ENCODE measurements at places on chromosomes 4 and X.
A peak's percentile ranks its signal among the peaks of the same experiment; 100 is the strongest.

GRCh38 chr4:111696505-111696904, 448.7 kb upstream of the FAM241A start:
- DNase-seq = no peak

DNA sequence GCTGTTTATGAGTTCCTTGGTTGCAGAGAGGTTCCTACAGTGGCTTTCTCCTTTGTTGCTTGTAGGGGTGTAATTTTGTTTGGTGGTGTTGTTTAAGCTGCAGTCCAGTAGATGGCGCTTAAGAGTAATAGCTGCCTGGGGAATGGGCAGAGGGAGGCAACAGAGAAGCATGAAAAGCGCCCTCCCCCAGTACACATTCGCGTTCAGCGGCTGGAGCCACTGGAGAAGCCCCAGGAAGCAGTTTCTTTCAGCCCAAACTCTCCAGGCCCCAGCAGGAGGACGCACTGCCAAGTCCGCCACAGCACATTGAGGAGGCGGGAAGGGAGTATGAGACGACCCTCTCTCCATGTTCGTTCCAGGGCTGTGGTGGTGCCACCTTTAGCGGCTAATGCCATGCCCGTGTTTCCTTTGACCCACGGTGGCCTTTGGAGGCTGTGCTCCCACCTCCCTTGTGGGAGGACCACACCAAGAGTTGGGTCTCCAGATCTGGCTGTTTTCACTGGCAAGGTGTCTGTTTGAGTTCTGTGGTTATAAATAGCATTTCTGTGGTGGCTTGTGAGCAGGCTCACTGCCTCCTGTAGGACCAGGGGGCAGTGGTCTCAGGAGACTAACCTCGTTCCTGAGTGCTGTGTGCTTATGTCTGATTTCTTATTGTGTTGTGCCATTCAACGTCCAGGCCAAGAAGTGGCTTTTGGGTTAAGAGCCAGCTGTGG, 252.3 kb downstream of the ARHGAP10 start:
- no peak for DNase-seq

GRCh38 chr4:76894537-76895255, 3.2 kb downstream of the SOWAHB start:
- DNase-seq = no peak

GRCh38 chr4:95510145-95510544, 38.6 kb downstream of the UNC5C start:
- DNase-seq = no peak

GRCh38 chrX:10486373-10486772, 134.0 kb downstream of the MID1 start:
- DNase-seq = no peak

GRCh38 chr4:165553221-165553810, 174.5 kb downstream of the CPE start:
- DNase-seq = no peak

DNA sequence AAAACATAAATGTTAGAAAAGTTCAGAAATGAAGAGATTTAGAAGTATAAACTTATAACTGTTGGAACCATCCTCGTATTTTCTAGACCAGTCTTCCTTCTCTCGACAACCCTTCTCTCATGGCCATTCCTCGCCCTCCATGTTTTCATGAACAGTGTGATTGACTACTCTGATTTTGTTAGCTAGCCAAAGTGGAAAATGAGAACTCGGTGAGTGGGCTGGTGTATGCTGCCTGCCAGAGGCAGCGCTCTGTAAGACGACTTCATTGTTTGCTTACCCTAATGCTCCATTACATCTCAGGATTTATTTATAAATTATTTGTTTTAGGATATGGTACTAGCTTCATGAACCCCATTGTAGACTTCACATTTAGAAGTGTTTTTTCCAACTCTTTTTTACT, 153.0 kb downstream of the CBR4 start:
- DNase-seq = no peak

DNA sequence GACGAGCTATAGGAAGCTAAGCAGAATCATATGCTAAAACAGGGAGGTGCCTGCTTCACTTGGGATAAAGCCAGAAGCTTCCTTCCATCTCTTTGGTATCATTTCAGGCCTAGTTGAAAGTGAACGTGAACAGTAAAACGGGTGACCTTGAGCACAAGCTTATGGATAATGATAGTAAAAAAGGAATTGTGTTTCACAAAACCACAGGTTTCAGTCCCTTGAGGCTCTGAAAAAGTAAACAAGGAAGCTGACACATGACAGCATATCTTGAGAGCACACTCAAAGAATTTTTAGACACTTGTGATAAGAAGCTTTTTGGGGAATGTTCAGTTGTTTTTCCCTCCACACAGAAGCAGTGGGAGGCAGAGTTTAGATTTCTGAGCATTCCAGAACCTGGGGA, 286.1 kb downstream of the DCHS2 start:
- no peak for DNase-seq

- no peak for DNase-seq
Measured at GRCh38 chr4:113109106-113109718, 59.8 kb downstream of the ANK2 start.

- DNase-seq = no peak
Measured at GRCh38 chrX:16839219-16839851, 30.8 kb downstream of the RBBP7 start.

DNA sequence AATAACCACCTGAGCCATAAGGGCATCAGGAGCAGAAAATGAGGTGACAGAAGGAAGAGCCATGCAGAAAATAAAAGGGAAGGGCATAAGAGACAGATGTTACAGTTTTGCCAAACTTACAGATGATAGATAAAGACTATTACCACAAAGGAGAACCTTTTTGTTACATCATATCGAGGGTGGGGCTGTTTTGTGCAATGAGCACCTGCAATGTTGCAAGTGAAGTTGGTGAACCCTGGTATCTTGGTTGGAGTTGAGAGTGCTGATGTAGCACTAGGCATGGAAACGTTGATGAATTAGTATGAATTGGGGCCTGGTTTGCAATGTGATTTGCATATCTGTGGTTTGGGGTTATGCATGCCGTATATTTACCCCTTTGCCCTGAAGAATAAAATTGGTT, 119.8 kb upstream of the TEX13D start:
- DNase-seq = peak; percentile 43

GRCh38 chr4:186342582-186342981, 76.6 kb downstream of the F11 start:
- DNase-seq = no peak

- no peak for DNase-seq
Measured at GRCh38 chr4:181877329-181877848, 365.8 kb upstream of the TENM3 start.

GRCh38 chr4:152937336-152938236, 1.5 kb downstream of the FHDC1 start:
- peak; percentile 3 for DNase-seq

GRCh38 chrX:12825801-12826200, 34.6 kb downstream of the PRPS2 start:
- no peak for DNase-seq

GRCh38 chr4:141739636-141740035, 103.3 kb downstream of the IL15 start:
- DNase-seq = no peak

DNA sequence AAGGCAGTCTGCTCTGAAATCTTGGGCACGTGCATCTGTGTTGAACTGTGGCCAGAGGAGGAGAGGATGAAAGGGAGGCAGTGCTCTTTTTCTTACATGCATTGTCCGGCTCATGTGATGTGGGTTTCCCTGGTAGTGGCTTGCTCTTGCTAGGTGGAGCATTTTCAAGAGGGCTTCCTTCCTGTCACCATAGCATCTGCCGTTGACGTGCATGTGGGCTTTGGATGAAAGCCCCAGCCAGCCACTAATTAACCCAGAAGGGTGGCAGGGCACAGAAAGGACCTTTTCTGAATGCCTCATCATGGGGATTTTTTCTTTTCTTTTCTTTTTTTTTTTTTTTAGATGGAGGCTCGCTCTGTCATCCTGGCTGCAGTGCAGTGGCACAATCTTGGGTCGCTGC, 121.3 kb downstream of the GPR143 start:
- peak; percentile 22 for DNase-seq

DNA sequence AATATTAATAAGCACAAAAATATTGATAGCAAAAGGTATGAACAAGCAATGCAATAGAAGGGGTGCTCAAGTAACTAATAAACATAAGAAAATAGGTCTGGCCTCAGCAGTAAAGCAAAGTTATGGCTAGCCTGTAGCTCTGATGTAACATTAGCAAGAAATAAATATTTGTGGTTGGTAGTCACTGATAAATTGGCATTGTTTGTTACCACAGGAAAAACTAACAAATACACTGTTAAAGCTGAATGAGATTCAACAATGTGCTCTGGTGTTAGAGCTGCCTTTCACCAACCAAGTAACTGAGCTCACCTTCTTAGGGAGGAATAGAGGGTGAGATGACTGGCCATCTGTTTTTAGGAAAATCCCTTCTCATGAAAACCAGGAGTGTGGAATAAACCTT, 71.4 kb downstream of the AREG start:
- DNase-seq = no peak

- DNase-seq = peak; percentile 74
Measured at GRCh38 chrX:10106806-10107205, 50.0 kb upstream of the CLCN4 start.

DNA sequence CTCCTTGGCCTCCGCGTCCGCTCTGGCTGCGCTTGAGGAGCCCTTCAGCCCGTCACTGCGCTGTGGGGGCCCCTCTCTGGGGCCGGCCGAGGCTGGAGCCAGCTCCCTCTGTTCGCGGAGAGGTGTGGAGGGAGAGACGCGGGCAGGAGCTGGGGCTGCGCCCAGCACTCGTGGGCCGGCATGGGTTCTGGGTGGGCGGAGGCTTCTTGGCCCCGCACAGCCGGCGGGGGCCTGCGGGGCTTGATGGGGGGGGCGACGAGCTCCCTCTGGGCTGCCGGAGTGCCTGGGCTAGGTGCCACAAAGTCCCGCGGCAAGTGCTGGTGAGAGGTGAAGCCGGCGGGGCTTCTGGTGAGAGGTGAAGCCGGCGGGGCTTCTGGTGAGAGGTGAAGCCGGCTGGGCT, 61.9 kb downstream of the ANKRD50 start:
- no peak for DNase-seq

DNA sequence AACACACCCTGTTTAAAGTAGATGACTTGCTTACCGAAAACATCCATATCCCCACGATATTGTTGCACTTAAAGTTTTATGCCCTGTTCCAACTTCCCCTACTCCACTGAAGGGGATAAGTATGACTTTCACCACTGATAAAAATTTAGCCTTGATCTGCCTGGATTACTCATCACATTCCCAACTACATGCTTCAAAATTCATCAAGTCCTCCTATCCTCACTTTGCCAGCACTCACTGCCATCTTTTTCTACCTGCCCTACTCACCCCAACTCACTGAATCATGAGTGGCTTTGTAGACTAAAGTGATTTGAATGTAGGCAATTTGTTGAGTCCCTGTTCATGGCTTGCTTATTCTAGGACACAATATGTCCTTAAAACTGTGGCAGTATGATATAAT, 12.2 kb upstream of the GPRIN3 start:
- DNase-seq = no peak

- no peak for DNase-seq
Measured at GRCh38 chr4:40548256-40548655, 81.4 kb downstream of the RBM47 start.

DNA sequence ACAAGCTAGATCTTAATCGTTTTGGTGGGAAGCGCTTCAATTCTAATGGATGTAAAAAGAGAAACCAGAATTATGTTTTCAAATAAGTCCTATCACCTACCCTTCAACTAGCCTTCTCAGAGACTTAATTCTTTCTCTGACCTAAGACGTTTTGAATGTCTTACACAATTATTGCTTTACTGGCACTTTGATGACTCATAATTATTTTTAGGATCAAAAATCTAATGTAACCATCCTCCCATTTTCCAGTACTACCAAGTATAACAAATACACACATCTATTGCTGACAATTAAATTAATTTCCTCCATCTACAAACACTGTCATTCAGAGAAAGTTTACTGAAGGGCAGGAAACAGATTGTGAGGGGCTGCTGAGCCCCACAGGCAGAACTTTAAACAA, 108.6 kb downstream of the PPP3CA start:
- DNase-seq = no peak

DNA sequence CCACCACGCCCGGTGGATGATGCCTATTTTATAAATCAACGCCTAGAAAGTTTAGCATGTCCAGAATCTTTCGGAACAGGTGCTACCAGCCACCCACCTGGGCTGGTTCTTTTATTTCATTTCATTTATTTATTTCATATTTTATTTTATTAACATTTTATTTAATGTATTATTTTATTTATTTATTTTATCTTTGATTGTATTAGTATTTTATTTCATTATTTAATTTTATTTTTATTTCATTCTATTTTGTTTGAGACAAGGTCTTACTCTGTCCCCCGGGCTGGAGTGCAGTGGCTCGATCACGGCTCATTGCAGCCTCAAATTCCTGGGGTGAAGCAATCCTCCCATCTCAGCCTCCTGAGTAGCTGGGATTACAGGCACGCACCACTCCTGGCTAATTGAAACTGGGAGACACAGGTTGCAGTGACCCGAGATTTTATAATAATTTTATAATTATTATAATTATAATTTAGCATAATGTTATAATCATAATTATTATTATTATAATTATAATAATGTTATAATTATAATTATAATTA, 187.2 kb downstream of the SHOX start:
- no peak for DNase-seq

DNA sequence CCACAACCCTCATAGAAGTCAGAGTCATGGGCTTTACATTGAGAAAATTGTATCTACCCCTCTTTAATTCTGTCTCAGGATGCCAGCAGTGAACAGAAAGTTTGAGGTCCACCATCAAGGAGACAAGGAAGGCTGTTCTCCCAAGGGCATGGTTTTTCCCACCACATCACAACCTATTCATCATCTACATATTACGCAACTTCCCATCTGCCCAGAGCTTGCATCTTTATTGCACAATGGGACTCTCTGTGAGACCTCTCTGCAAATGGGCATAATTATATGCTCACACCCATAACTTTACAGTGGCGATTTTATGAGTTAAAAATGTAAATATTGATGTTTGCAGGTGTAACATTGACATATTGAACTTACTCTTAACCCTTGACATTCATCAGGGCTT, 38.9 kb downstream of the PAGE2 start:
- no peak for DNase-seq

GRCh38 chr4:130705023-130705422, 1609.1 kb downstream of the C4orf33 start:
- DNase-seq = no peak

- no peak for DNase-seq
Measured at GRCh38 chr4:175779081-175779620, 32.9 kb downstream of the GPM6A start.

GRCh38 chr4:108520807-108521206, 99.6 kb upstream of the RPL34 start:
- DNase-seq = no peak

DNA sequence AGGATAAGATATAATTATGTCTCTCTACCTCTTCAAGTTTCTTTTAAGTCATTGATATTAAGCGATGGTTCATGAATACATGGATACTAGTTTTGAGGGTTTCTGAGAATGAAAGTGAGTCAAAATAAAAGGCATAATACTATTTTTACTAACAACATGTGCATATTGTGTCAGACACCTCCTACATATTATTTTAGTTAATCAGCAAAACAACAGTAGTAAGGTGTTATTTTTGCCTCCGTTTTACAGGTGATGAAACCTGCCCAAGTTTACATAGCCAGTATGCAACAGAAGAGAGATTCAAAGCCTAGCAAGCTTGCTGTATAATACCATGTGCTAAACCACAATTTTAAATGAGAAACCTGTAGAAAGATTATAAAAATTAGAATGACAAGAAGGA, 544.1 kb downstream of the EPHA5 start:
- no peak for DNase-seq

GRCh38 chr4:26161030-26161824, 159.6 kb upstream of the RBPJ start:
- no peak for DNase-seq

- DNase-seq = no peak
Measured at GRCh38 chr4:140777386-140777785, 21.2 kb upstream of the TBC1D9 start.

GRCh38 chr4:121973816-121974215, 22.0 kb upstream of the TRPC3 start:
- DNase-seq = no peak
